ENCODE measurements at places on chromosomes 6 and 20. TPM values are rescaled to one million over a fixed set of nuclear protein-coding genes. Genes with fewer than 3 reads are reported as not detected.

The METTL24 gene
- 0.52 TPM for total RNA-seq

The NKAIN4 gene
- total RNA-seq, result not detected

The PI3 gene
- not detected for total RNA-seq

The RNASET2 gene
- total RNA-seq, result 43.3 TPM

The RIPOR3 gene
- 0.33 TPM for total RNA-seq

The TBP gene
- total RNA-seq, result 9.6 TPM

The MAFB gene
- 0.79 TPM for total RNA-seq

The PANK2 gene
- 41.0 TPM for total RNA-seq

The RNF144B gene
- 2.7 TPM for total RNA-seq

The SLC22A7 gene
- not detected for total RNA-seq

The AHI1 gene
- total RNA-seq, result 28.1 TPM

The ABHD16B gene
- not detected for total RNA-seq

The HRH3 gene
- not detected for total RNA-seq

The POU5F1 gene
- 1.3 TPM for total RNA-seq
